ENCODE measurements at places on chromosomes 11 and 22.

DNA sequence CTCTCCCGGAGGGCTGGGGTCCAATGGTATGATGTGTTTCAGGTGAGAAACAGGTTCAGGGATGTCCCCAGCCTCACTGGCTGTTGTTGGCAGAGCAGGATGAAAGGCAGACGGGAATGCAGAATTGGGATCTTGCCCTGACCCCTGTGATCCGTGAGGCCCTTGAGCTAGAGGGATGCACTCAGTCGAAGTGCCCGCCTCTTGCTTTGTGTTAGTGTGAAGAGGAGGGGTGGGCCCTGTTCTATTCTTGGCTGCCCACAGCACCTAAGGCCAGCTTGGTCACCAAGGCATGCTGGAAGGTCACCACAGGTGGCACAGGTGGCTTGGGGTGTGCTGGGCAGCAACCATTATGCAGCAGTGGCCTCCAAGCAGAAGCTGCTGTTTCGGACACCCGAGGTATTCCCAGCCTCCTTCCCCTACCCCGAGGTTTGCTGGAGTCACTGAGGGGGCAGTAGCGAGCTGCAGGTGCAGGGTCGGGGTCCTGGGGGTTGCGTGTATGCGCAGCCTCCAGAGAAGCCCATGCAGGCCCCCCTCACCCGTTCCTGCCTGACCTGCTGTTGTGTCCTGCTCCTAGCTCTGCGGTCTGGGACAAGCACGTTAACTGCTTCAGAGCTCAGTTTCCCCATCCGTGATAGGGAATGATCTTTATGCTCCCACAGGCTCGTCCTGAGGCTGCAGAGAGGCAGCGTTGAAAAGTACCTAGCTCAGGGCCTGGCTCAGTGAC, 13.0 kb downstream of the LRP5 start:
- DNase-seq = no peak

GRCh38 chr11:8093931-8094575, 13.0 kb downstream of the TUB start:
- no peak for DNase-seq

- DNase-seq = no peak
Observed at GRCh38 chr11:117020287-117020686, 77.9 kb downstream of the SIK3 start.

DNA sequence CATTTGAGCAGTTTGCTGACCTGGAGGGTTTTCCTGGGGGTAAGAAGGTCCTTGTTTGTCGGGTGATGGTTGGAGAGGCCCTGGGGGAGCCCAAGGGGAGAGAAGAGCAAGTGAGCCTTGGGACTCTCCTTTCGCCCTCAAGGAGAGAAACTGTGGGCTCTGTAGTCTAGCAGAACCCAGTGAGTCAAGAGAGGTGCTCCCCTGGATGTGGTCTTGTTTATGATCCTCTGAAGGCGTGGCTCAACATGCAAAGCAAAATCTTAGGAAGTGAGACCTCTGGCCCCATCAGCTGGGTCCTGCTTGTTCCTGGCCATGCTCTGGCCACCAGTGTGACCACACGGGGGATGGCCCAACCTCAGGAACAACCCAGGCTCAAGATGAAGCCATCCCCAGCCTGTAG, 66.5 kb upstream of the ALX4 start:
- DNase-seq = no peak

GRCh38 chr11:587978-588380, 11.7 kb downstream of the PHRF1 start:
- peak; percentile 52 for DNase-seq

- DNase-seq = no peak
Observed at GRCh38 chr11:106421676-106422292, 344.3 kb downstream of the AASDHPPT start.

DNA sequence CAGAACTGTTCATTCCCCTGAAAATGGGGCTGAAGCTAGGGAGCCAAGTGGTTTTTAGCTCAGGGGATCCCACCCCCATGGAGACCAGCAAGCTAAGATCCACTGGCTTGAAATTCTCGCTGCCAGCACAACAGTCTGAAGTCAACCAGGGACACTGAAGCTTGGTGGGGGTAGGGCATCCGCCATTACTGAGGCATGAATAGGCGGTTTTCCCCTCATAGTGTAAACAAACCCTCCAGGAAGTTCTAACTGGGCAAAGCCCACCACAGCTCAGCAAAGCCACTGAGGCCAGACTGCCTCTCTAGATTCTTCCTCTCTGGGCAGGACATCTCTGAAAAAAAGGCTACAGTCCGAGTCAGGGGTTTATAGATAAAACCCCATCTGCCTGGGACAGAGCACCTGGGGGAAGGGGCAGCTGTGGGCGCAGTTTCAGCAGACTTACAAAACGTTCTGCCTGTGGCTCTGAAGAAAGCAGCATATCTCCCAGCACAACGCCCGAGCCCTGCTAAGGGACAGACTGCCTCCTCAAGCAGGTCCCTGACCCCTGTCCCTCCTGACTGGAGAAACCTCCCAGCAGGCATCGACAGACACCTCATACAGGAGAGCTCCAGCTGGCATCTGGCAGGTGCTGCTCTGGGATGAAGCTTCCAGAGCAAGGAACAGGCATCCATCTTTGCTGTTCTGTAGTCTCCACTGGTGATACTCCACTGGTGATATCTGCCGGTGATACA, 32.7 kb downstream of the GAB4 start:
- no peak for DNase-seq

DNA sequence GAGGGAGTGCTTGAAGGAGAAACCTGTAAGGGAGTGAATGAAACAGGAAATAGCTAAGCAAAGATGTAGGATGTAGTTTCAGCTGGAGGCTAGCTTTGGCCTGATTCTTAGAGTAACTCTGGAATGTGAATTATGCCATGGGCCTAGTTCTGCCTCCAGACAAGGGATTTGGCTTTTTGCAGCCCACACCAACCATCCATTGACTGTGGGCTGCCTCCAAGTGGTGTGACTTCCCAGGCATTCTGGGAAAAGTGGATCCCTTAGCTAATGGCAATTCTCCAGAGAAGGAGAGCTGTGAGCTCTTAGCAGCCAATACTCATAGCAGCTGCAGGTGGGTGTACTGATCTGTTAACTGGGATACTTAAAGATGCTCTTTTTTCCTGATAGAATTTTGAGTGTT, 2.0 kb upstream of the OR9I1 start:
- no peak for DNase-seq

- DNase-seq = no peak
Observed at GRCh38 chr11:33835143-33835878, 56.6 kb downstream of the LMO2 start.

DNA sequence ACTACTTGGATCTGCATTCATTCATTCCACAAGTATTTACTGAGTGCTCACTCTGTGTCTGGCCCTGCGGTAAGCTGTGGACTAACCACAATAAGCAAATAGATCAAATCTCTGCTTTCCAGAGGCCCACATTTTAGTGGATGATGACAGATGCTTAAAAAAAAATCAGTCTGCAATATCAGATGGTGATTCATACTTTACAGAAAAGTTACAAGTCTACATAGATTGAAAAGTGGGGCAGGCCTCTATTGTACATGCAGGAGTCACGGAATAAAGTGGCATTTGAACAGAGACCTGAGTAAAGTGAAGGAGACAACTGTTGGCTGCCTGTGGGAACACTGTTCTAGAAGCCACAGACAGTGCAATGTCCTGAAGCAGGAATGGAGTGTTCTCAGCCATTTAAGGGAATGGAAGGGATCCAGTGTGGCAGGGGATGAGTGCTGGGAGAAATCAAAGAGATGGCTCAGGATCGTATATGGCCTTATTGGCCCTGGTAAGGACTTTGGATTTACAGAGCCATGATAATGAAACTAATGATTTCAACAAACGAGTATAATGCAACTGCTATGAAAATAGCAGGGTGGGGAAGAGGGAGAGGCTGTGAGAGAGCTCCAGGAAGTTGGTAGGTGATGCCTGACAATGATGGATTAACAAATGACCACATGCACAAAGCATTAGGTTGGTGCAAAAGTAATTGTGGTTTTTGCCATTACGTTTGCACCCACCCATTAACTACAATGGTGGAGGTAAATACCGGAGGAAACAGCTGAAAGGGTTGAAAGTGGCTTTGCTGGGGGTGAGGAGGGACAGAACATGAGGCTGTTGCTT, 31.1 kb downstream of the TMEM45B start:
- no peak for DNase-seq

DNA sequence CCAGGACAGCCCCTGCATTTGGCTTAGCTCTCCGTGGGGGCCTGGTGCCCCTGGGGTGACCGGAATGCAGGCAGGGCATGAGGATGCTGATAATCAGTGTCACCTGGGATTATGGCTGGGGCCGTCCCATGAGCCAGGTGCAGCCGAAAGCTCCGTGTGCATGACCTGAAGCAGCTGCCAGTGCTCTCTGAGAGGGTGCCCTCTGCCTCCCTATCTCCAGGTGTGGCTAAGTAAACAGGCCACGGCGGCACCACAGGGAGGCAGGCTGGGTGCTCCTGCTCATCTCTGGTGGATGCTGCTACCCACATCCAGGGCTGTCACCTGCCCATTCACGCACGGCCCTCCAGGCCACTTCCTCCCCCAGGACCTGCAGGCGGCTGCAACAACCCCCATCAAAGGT, 29.8 kb downstream of the DUSP8 start:
- DNase-seq = no peak

DNA sequence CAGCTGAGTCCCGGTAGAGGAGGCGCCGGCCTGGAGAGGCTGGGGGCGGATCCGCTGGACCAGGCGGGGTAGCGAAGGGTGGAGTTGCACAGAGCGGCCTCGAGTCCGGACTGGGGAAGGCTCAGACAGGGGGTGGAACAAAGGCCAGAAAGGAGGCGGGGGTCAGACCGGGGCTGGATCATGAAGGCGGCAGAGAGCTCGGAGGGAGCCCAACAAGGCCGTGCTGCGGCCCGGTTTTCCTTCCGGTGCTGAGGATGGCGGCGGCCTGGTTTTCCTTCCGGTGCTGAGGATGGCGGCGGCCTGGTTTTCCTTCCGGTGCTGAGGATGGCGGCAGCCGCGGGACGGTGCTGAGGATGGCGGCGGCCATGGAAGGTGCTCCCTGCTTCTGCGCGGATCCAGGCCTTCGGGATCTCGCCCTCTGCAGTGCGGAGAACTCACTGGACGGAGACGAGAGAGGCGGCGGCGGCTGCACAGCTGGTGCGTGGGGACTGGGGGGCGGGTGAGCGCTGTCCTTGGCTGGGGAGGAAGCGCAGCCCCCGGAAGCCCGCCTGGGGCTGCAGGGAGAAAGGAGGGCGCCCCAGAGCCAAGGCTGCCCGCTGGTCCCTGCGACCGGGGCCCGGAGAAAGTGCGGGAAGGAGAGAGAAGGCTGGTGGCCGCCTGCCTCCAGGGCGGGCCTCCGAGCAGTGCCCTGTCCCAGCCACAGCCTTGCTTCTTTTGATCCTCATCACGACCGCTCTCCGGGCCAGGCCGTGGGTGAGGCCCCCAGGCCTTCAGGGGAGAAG, 350.4 kb upstream of the B3GAT1 start:
- DNase-seq = no peak

GRCh38 chr11:132790466-132790865, 741.8 kb downstream of the OPCML start:
- no peak for DNase-seq

DNA sequence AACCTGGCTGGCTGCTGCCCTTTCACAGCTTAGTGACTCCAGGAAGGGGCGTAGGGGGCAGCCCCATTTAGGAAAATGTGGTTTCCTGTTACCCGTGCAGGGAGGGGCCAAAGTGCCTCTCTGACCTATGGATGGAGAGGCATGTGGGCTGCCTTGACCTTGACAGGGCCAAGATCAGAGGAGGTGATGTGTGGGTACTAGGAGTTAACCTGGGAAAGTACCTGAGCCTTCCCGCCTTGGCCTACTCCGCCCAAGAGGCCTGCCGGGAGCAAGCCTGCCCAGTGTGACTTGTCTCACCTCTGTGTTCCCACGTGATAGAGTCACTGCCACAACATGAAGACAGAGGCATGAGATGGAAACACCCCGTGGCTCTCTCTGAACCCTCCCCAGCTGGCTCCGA, 33.4 kb downstream of the GRAMD4 start:
- DNase-seq = no peak

DNA sequence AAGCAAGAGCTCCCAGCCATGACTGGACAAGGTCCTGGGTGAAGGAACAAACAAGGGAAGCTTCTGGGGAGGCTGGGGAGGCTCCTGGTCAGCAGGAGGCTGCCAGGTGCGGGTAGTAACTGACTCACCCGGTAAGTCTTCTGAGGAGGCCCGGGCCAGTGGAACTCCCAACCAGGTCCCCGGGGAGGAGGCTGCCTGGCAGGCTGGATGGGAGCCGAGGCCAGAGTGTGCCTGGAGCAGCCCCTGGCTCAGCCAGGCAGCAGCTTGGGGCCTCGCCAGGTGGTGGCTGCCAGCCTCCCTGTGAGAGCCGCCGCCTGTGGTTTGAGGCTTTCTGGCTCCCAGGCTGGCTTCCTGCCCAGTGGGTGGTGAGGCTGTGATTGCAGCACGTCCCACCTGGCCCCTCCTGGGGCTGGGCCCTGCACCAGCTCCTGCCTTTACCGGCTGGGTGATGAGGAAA, 46.2 kb downstream of the IGF2 start:
- no peak for DNase-seq

GRCh38 chr22:39175353-39176142, 23.1 kb upstream of the CBX7 start:
- DNase-seq = no peak

DNA sequence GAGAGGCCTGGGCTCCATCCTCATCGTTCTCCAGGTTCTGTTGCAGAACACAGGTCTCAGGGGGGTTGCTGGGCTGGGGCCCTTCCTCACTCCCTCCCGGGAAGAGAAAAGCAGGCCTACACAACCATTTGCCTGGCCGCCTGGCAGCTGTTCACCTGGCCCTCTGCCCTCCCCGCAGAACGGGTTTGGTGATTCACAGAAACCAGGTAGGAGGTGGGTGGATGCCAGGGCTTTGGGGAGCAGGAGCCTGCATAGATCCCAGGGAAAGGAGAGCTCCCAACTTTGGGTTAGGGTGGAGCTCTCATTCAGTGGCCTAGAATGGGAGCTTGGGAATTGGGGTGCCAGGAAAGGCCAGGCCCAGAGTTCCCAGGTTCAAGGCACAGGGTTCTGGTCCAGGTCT, 995 bp downstream of the TMEM134 start:
- no peak for DNase-seq

DNA sequence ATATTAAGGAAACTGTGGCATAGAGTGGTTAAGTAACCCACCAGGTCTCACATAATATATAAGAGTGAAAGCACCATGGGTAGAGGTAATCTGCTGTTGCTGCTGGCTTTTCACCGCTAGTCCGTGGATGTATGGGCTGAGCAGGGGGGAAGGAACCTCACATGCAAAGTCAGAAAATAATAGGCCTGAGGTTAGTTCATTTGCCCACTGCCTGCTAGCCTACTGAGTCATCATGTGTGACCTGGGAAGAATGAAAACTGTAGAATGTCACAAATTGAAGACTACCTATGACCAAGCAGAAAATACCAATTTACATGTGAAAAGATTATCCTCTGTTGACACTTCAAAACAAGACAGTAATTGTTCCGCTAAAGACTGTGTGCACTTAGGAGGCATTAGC, 560.1 kb upstream of the FAT3 start:
- no peak for DNase-seq

- no peak for DNase-seq
Observed at GRCh38 chr11:47566149-47566698, 825 bp downstream of the PTPMT1 start.

GRCh38 chr22:33130473-33130872, 72.3 kb upstream of the SYN3 start:
- no peak for DNase-seq
